ENCODE measurements at places on chromosomes 12 and 14.

DNA sequence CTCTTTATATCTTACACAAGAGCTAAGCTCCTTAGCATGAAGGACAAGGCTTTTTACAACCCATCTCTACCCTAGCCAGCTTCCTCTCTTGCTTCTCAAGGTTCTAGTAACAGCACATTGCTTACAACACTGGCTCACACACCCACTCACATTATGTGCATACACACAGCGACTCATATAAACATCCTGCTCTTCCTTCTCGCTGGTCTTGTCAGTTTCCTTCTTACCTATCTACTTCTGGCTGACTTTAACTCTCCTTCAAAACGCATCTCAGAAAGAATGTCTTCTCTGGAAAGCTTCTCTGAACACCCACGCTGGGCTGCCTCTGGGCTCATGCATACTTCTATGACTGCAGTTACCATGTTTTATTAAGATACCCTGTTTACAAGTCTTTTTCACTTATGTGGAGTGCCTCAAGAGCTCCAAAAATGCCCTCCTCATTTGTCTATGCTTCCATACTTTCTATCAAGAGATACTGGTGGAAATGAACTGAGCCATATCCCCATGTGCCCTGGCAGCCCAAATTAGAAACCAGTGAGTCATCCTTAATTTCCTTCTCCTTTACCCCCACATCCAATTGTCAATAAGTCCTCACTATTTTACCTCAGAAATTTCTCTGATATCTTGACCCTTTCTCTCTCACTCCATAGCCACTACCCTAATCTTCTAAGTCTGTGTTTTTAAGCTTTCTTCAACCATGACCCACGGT lies 126.9 kb upstream of the KRAS start:
- peak; percentile 30 for DNase-seq

- DNase-seq = no peak
Observed at GRCh38 chr12:104515899-104516298, 59.2 kb downstream of the CHST11 start.

DNA sequence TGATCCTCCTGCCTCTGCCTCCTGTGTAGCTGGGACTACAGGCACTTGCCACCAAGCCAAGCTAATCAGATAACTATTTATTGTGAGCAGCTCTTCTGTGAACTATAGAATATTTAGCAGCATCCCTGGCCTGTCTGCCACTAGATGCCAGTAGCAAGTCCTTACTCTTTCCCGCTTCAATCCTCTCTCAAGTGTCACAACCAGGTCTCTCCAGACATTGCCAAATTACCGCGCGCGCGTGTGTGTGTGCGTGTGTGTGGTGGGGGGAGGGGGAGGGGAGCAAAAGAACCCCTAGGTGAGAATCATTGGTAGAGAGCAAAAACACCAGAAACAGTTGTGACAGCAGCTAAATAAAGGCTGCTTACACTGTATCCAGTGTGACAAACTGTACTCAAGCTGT lies 49.9 kb downstream of the PPP2R5E start:
- no peak for DNase-seq

DNA sequence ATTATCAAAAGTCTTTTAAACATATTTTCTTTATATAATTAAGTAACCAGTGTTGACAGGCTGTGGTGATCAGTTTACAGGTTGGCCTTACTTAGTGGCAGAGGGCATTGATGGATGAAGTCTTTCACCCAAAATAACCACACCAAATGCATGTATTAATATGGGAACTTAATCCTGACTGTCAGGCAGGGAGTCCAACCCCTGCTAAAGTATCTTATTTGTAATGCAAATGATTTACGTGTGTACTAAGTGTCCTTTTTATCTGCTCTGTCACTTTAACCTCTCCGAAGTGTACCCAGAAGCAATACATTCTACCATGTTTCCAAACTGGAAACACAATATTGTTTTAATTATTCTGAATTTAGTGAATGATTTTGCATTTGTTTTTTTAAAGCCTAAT lies 1.4 kb downstream of the MYBPC1 start:
- DNase-seq = no peak

DNA sequence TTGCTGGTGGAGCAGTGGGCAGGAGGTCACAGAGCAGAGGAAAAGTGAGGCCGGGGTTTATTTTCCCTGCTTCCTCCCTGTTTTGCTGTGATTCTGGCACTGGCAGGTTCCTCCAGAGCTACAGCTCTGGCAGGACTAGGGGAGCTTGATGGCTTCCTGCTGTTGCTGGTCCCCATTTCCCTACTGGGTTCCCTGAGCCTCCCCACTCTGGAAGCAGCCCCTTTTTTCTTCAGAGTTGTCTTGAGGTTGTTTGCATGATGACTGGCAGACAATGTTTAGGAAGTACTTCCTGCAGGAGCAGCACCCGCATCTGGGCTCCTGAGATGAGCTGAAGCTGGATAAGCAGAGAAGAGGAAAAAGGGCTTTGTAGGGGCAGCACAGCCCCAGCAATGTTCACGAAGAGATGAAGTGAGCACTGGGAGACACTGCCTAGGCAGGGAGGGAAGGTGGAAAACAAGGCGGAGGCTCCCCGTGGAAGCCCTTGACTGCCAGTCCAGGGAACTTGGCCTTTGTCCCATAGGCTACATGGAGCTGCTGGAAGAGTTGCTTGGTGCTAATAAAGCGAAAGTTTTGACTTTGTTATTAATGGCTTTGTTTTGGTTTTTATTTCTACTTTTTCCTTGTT lies 126.9 kb downstream of the SLC38A6 start:
- no peak for DNase-seq

- no peak for DNase-seq
Observed at GRCh38 chr12:113555226-113555625, 83.6 kb upstream of the LHX5 start.
